Left cardiac atrium (tissue), 4 donors: ENCODE measurements at places on chromosomes 5 and 9. TPM values are rescaled to one million over a fixed set of nuclear protein-coding genes. Genes with fewer than 3 reads are reported as not detected.

ARL14EPL gene
- total RNA-seq: not detected

HRCT1 gene
- 9.3 TPM for total RNA-seq

JADE2 gene
- total RNA-seq: 34.7 TPM

ANKH gene
- total RNA-seq: 138 TPM

CDC23 gene
- 15.3 TPM for total RNA-seq

NMUR2 gene
- 0.21 TPM for total RNA-seq

PPP3R2 gene
- not detected for total RNA-seq

FOXD4L4 gene
- total RNA-seq: not detected

LHX2 gene
- 0.38 TPM for total RNA-seq

SLC25A48 gene
- 0.76 TPM for total RNA-seq

ECM2 gene
- total RNA-seq: 17.6 TPM

DOCK8 gene
- total RNA-seq: 14.9 TPM

SLC1A1 gene
- total RNA-seq: 1.9 TPM

DNA sequence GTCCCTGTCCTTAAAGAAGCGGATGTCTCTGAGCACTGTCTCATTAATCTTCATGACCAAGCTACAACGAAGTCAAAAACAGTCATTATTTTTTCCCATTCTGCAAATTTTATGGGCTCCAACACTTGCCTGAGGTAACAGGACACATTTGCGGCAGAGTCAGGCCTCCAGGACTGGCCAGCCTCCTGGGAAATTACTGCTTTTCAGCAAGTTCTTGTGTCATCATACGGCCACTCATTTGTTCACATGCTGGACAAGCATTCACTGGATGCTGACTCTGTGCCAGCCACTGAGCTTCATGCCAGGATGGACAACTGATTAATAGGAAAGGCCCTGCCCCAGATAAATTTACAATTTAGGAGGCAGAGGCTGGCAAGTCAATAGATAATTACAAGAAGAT, 305.7 kb downstream of the ACTL7B start:
- no peak for DNase-seq

DNA sequence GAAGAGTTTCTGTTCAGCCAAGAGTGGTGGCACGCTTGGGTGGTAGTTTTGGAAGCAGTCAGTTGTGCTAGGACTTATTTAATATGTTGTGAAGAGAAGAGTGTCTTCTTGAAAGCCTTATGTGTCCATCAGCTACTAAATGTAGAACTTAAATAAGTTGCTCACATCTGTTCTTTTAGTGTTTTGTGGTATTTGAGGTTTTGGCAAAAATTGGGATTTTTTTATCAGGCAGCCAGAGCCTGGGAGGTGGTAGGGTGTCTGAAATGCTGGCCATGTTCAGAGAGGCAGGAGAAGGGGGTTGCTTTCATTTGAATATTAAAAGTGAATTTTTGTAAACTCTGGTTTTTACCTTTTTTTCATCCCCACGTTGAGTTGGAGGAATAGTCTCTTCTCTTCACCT, 24.2 kb upstream of the ZBTB34 start:
- no peak for DNase-seq

DNA sequence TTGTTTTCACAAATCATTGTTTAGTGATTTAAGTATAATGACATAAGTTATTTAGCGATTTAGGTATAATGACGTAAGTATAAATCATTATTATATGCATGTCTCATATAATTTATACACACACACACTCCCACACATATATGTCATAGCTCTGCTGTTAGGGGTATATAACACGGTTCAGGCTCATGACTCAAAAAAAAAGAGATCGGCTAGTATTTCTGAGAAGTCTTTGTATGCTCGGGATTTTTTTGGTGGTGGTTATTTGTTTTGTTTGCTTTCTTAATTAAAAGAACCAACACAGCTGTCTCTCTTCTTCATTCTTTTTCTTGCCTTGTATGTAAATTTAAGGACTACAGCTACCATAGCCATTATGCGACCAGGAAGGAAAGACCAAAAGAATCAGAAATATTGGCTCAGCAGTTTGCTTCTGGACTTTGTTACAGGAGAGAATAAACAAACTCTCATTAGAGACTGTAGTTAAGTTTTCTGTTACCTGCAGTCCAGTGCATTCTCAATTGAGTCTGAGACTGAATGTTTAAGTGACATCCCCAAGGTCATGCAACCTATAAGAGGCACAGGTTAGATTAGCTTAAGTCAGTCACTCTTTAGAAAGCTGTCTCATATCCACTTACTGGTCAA, 83.2 kb upstream of the NREP start:
- no peak for DNase-seq

DNA sequence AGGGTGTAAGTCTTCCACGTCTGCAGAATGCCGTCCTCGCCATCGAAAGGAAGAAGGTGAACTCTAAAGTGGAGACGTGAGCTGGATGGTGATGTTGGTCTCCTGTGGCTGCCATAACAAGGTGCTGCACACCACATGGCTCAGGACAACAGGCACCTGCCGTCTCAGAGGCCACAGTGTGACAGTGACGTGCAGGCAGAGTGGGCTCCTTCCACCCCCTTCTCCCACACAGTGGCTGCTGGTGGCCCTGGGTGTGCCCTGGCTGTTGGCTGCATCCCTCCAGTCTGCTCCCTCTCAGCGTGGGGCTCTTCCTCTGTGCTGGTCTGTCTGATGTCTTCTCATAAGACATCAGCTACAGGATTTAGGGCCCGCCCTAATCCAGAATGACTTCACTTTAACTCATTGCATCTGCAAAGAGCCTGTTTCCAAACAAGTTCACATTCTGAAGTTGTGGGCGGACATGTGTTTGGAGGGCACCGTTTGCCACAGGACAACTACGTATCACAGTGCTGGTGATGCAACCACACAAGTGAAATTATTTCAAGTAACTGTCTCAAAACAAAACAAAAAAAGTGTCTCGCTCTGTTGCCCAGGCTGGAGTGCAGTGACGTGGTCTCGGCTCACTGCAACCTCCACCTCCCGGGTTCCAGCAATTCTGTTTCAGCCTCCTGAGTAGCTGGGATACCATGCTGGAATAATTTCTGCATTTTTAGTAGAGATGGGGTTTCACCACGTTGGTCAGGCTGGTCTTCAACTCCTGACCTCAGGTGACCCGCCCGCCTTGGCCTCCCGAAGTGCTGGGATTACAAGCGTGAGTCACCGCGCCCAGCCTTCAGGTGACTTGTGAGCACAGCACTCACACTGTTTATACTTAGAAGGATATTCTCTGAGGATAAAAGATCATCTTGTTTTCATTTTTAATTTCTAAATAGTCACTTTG, 31.2 kb upstream of the CLPTM1L start:
- DNase-seq: no peak

GRCh38 chr9:93261735-93262523, 78.0 kb downstream of the WNK2 start:
- no peak for DNase-seq

DNA sequence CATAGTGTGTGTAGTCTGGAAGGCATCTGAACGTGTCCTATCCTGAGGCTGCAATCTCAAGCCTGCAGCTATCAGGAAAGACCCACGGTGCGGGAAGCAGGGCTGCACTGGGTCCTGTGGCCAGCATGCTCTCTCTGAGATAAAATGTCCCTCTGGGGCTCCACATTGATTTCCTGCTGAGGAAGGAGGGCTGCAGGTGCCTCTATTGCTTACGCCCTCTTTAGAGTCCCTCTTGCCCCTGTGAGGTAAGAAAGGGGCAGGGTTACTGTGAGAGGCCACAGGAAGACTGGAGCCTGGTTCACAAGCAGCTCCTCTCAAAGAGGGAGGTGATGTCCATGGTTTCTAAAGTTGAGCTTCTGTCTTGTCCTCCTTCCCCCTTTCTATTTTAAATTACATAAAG, 299.9 kb upstream of the RFX3 start:
- no peak for DNase-seq

- DNase-seq: no peak
Observed at GRCh38 chr5:57032151-57032551, 80.2 kb upstream of the MIER3 start.

- DNase-seq: no peak
Observed at GRCh38 chr9:109473329-109473728, 24.8 kb downstream of the PTPN3 start.

- DNase-seq: peak; percentile 31
Observed at GRCh38 chr9:86424251-86424891, 70.2 kb upstream of the TUT7 start.

DNA sequence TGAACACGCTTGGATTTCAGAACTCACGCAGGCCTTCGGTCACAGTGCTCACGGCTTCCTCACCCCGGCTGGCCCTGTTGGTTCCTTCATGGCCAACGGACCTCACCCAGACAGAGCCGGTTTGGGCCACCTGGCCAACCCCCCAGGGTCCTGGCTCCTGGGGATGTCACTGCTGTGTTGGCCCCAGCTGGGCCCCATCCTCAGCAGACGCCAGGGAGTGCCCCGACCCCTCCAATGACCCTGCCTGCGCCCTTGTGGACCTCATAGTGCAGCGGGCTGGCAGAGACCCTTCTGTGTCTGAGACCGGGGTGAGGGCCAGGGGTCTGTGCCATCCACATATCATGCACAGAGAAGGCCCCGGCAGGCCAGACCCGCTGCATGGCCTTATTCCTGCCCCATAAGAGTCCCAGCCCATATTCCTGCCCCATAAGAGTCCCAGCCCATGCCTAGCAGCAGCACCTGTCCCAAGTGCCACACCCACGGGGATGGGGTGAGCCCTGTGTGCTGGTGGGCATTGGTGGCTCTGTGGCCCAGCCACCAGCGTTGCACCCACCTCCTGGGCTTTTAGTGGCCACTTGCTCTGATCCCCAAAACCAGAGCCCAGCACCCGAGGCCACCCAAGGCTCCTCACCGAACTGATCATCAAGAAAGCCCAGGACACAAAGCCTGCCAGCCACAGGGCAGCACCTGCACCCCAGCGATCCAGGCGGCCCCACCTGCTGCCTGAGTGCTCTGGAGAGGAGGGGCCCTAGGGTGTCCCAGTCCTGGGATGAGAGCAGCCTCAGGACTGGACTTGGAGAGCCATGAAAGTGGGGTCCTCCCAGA, 1.3 kb upstream of the LPCAT1 start:
- peak; percentile 22 for DNase-seq

- peak; percentile 93 for DNase-seq
Observed at GRCh38 chr9:129486756-129487657, 133.9 kb downstream of the C9orf50 start.

GRCh38 chr9:13957089-13957488, 356.9 kb downstream of the NFIB start:
- DNase-seq: no peak

GRCh38 chr5:146681585-146682105, 165.7 kb upstream of the GPR151 start:
- no peak for DNase-seq

GRCh38 chr5:73296772-73297171, 123.8 kb downstream of the TMEM174 start:
- DNase-seq: no peak

DNA sequence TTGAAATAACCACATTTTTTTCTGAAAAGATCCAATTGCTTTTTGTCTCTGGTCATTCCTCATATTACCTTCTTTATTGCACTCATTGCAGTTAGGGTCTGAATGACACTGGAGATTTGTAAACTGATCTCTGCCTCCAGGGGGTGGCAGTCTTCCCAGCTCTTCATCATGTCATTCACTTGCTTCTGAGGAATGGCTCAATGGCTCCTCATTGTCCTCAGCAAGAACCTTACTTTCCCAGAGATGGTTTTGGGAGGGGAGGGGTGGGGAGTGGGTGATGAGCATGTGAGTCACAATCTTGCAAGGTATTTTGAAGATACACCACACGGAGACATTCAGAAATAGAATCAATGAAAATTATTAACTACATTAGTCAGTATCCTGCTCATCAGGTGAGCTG, 159.8 kb upstream of the GAS1 start:
- no peak for DNase-seq

- DNase-seq: no peak
Observed at GRCh38 chr9:98024702-98025101, 31.8 kb upstream of the NANS start.

- DNase-seq: no peak
Observed at GRCh38 chr5:11711932-11712331, 192.3 kb downstream of the CTNND2 start.

- no peak for DNase-seq
Observed at GRCh38 chr9:108850293-108850897, 5.4 kb downstream of the ACTL7B start.

DNA sequence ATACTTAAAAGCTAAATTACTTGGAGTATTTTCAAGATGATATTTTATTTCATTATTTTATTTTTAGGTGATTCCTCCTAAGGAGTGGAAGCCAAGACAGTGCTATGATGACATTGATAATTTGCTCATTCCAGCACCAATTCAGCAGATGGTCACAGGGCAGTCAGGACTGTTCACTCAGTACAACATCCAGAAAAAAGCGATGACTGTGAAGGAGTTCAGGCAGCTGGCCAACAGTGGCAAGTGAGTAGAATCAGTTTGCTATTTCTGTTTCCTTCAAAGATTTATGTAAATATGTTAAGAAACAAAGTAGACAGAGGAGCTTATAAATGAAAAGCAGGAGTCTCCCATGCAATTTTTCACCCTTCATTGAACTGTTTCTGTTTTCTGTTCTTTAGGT, 47.8 kb downstream of the KDM4C start:
- peak; percentile 30 for DNase-seq

- DNase-seq: peak; percentile 90
Observed at GRCh38 chr9:94157050-94157801, 73.0 kb downstream of the PTPDC1 start.

DNA sequence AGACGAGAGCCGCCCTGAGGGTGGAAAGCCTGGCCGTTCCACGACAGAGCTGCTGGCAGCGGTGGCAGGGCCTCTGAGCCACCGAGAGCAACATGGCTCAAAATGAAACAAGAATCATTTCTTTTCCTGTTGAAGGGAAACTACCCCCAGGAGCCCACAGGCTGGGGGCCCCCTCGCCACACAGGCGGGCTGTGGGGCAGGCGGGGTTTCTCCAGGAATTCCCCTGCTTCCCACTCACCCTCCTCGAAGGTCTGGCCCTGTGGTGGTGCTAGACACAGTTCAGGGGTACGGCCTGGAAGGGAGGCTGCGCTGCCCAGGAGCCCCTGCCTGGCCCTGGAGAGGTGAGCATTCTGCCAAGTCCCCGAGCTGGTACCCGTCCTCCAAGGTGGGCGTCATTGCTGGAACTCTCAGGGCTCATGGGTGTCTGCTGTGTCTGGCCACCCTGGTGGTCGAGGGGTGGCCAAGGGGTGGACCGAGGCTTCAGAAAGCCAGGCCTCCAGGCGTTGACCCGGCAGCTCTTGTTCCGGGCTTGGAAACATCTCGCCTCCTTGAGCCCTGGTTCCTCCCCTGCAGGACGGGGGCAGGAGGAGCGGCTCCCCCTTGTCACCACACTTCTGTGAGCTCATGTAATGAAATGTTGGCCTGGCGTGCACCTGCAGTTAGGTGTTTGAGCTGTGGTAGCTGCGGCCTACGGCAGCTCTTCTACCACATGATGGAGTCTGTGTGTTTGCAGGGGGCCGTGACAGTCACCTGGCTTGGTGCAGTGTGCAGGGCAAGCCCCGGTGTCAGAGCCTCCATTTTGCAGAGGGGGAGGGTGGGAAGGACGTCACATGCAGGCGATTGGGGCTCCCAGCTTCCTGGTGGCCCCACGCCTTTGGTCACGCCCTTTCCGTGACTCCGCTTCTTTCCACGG, 65.3 kb downstream of the RXRA start:
- DNase-seq: no peak

GRCh38 chr5:150757087-150757649, 1.6 kb downstream of the DCTN4 start:
- no peak for DNase-seq

GRCh38 chr9:127506814-127507750, 55.8 kb downstream of the LRSAM1 start:
- DNase-seq: no peak

GRCh38 chr9:76453785-76454184, 5.2 kb upstream of the GCNT1 start:
- DNase-seq: no peak

- DNase-seq: no peak
Observed at GRCh38 chr9:35306283-35306682, 144.5 kb downstream of the UNC13B start.
